ENCODE measurements at places on chromosomes 1 and 21.

- no peak for DNase-seq
These were observed 11.1 kb downstream of the ECE1 start for GRCh38 chr1:21278860-21279845.

- DNase-seq = no peak
These were observed 982 bp upstream of the TRIM17 start for GRCh38 chr1:228417483-228418203.

GRCh38 chr21:34351786-34352241 lies 12.0 kb upstream of the KCNE2 start:
- DNase-seq = peak; percentile 55

DNA sequence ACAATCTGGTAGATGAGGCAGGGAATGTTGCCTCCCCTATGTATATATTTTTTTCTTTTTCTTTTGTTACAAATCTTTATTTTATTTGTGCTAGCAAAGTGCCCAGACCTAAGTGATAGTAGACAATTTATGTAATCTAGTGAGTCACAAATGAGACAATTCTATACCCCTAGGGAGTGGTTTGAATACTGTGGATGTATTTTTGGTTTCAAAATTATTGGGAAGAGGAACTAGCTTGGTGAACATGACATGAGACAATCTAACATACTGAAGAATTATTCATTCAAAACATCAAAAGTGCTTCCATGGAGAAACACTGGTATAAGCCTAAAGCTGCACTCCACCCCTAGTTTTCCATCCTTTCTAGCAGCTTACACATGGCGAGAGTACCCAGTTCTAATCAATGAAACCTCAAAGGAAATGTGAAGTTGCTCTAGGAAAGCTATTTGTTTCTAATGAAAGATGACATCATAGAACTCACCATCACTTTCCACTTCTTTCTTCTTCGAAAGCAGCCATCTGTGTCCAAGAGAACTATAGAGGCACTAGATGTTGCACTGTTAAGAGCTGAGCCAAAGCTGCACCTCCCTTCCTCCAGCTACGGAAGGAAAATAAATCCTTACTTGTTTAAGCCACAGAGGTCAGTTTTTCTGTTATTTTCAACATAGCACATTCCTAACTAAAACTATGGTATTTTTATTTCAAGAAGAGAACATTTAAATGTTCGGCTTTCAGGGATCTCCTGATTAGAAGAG lies 764.6 kb downstream of the LTN1 start:
- no peak for DNase-seq

DNA sequence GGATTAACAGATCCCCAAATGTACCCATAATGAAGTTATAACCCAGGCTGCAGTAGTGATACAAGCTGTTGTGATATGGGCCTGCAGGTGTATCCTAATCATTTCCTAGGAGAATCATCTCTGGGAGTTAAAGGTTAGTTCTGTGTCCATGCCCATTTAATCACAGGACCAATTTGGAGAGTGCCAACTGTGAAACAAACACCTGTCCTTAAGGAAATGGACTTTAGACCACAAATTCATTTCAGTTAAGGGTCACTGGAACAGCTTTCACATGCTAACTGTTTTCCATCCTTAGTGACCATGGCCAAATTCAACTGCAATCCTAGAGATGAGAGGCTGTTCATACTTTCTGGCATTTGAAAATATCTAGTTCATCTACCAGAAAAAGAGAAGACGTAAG lies 160.9 kb downstream of the GPATCH2 start:
- no peak for DNase-seq

DNA sequence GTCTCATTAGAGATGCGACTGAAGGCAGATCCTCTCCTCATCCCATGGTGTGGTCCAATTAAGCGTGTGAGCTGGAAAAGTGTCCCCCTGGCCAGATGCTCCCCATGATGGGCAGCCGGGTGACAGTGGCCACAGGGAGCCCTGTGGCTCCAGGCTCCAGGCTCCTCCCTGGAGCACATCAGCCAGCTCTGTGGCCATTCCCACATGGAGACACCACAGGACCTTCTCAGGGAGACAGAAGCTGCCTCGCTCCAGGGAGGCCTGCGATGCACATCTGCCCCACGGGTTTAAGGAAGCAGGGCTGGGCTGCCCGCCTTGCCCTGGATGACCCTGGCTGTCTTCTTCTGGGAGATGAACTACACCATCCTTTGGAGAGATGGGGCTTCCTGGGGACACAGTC lies 99.9 kb upstream of the TLR5 start:
- DNase-seq = no peak

- peak; percentile 87 for DNase-seq
These were observed 9.4 kb downstream of the MORN1 start for GRCh38 chr1:2381741-2382620.

DNA sequence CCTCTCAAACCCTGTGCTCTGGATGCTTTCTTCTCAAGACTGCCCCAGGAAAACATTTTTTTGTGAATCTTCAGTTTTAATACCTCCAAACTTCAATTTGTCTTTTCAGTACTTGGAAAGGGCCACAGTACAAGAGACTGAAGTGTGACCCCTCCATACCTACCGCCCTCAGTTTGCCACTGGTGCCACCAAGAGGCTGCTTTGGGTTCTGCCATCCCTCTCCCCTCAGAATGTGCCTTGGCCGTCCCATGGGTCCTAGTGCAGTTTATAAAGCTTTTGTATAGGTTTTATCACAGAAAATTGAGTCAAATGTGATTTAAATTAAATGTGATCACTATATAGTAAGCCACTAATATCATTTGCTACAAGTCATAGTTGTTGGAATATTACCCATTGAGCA lies 60.8 kb upstream of the PGD start:
- DNase-seq = peak; percentile 65

- no peak for DNase-seq
These were observed 112.4 kb downstream of the TBX19 start for GRCh38 chr1:168392958-168393549.

- peak; percentile 97 for DNase-seq
These were observed 7.1 kb upstream of the GPR61 start for GRCh38 chr1:109532365-109533136.
